ENCODE measurements at places on chromosomes 1 and 21.

DNA sequence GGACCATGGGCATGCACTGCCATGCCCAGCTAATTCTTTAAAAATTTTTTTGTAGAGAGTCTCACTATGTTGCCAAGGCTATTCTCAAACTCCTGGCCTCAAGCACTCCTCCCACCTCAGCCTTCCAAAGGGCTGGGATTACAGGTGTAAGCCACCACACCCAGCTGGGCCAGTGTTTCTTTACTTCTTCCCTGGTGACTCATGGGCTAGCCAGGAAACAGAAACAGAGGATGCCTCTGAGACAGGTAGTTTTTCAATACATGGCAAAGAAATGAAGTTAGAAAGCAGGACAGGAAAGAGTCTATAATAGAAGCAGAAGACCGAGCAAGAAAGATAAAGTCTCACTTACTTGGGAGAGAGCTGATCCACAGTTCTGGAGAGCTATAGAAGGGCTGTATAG lies 7.6 kb upstream of the C1orf74 start:
- DNase-seq = no peak

DNA sequence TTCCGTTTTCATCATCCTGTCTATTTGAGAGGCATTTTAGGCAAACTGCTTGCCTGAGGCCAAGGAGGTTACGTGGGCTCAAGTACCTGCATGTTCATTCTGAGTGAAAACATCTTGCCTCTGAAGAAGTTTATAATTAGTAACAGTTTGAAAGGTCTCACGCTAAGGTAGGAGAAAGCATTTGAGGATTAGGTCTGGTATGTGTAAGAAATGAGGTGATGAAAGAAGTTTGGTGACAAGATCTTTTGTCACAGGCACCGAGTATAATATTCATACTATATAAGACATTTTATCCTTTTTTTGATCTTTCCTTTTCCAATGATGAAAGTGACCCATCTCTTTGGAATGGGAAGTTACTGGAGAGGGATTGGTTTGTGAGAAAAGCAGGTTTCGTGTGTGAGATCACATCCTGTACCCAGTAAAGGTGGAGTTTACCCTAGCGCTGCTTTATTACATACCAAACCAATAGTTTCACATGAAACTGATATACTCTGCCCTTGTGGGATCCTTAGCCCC lies 98.7 kb upstream of the PDC start:
- DNase-seq = no peak

- DNase-seq = no peak
Observed at GRCh38 chr21:31316488-31317169, 27.4 kb downstream of the TIAM1 start.

DNA sequence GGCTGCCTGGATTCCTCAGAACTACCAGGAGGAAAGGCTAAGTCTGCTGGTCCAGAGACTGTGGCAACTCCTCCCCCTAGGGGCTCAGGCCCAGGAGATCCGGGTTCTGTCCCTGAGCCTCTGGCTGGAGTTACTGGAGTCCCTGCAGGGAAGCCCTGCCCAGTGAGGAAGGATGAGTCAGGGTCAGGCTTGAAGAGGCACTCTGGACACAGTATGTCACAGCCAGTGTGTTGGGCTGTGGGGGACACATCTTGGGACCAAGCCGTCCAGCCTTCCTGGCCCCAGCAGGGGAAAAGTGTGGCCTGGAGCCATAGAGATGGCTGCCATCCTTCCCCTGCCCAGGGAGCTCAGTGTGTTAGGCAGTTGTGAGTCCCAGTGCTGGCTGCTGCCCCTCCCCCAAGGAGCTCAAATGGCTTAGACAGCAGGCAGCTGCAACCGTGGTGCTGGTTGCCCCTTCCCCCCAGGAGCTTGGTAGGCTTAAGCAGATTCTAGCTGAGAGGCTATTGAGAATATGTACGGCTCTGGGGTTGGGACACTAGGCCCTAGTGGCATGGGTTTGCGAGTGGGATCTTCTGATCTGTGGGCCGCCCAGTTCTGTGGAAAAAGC lies 28.2 kb upstream of the RABGAP1L start:
- no peak for DNase-seq

DNA sequence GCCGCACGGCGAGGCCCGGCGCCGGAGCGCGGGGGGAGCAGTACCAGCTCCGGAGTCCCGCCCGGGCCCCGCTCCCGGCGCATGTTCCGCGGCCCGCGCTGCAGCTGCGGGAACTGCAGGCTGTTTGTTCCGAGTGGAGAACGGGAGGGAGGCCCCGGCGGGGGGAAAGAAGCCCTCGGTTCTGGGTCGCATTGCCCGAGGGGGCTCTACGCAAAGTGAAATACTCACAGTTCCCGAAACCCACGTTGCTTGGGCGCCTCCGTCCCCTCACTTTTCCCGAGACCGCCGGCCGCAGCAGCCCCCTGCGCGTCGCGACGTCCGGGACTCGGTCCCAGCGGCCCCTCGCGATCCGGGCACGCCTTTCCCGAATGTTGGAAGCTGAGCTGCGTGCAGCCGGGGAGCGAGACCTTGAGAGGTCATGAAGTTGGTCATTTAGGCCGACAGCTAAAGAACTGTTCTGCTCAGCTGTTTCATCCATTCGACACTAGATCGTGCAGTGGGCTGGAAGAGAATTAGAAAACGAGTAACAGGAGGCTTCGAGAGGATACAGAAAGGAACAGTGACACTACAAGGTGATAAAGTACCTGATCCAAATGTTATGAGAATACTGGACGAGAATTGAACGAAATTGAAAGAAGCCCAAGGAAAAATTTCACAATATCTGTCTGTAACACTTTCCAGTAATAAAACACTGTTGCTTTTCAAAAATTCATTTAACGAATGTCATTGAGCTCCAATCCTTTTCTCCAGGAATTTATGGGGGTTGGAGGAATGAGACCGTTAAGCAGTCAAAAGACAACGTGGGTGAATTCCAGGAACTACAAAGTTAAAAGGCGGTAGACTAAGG lies 657 bp upstream of the LIN9 start:
- DNase-seq = no peak

- DNase-seq = no peak
Observed at GRCh38 chr1:47963568-47964358, 33.4 kb downstream of the TRABD2B start.

DNA sequence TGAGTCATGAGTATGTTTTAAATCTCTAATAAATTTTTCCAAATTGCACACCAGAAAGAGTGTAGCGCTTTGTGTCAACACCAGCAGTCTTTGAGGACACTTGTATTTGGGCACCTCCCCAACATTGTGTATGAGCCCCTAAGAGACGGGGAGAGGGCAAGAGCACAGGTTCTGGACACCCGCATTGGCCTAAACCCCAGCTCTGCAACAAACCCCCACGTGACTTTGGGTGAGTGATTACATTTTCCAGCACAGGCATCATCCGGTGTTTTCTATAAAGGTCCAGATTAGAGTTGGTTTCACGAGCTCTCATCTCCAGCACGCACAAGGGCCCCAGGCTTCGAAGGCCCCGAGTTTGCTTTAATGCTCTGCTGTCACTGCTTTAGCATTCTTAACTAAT lies 66.3 kb upstream of the SLC45A1 start:
- no peak for DNase-seq

GRCh38 chr1:224939844-224940425 lies 10.5 kb downstream of the DNAH14 start:
- no peak for DNase-seq

DNA sequence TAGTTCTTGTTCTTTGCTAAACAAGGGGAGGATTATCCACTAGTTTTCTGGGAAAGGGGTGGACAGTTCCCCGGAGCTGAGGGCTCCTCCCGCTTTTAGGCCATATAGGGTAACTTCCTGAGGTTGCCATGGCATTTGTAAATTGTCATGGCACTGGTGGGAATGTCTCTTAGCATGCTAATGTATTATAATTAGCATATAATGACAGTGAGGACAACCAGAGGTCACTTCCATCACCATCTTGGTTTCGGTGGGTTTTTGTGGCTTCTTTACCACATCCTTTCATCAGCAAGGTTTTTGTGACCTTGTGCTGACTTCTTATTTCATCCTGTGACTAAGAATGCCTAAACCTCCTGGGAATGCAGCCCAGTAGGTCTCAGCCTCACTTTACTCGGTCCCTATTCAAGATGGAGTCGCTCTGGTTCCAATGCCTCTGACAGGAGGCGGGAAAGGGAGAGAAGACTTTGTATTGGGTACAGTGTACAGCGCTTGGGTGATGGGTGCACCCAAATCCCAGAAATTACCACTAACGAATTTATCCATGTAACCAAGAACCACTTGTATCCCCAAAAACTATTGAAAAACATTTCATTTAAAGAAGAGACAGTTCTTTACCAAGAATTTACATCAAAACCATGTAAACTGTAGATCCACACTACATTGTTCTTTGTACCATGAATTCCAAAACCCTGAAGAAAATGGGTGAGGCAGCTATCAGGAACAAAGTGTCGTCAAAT lies 8.7 kb upstream of the SLC2A5 start:
- DNase-seq = no peak

- no peak for DNase-seq
Observed at GRCh38 chr1:27392778-27393635, 585 bp downstream of the GPR3 start.

- no peak for DNase-seq
Observed at GRCh38 chr1:39886757-39887231, 3.5 kb upstream of the TRIT1 start.

GRCh38 chr1:46184920-46185658 lies 8.8 kb upstream of the P3R3URF start:
- no peak for DNase-seq

- no peak for DNase-seq
Observed at GRCh38 chr1:2803931-2804627, 2.6 kb upstream of the TTC34 start.

- no peak for DNase-seq
Observed at GRCh38 chr21:39406065-39406464, 39.5 kb downstream of the LCA5L start.

DNA sequence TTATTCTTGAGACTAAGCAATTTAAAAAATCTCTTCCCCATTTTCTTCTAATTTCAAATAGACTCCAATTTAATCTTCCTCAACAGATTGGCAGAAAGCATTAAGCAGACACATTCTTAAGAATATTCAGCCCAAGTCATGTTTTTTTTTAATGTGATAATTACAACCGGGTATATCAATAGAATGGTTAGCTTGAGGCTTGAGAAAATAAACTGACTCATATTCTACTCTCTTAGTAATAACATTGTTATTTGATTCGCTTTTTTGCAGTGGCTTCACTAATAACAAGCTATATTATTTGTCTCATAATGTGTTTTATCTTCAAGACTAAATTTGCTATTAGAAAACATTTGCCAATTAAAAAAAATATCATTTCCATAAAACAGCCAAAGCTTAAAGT lies 488.6 kb upstream of the RGS18 start:
- DNase-seq = no peak

GRCh38 chr21:26637201-26637745 lies 64.2 kb upstream of the CYYR1 start:
- no peak for DNase-seq

DNA sequence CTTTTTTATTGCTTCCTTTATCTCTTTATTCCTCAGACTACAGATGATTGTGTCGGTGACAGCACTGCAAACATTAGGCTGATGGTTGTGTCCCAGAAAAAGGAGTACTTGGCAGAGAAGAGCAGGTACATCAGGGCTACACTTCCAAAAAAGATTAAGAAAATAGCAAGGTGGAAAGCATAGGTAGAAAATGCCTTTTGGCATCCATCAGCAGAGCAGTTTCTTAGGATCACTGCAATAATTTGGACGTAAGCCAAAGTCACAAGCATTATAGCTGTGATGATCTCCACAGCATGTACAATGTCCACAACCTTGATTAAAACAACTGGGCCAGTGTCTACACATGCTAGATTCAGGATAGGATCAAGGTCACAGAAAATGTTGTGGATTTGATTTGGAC lies 5.9 kb downstream of the OR6K2 start:
- DNase-seq = no peak

DNA sequence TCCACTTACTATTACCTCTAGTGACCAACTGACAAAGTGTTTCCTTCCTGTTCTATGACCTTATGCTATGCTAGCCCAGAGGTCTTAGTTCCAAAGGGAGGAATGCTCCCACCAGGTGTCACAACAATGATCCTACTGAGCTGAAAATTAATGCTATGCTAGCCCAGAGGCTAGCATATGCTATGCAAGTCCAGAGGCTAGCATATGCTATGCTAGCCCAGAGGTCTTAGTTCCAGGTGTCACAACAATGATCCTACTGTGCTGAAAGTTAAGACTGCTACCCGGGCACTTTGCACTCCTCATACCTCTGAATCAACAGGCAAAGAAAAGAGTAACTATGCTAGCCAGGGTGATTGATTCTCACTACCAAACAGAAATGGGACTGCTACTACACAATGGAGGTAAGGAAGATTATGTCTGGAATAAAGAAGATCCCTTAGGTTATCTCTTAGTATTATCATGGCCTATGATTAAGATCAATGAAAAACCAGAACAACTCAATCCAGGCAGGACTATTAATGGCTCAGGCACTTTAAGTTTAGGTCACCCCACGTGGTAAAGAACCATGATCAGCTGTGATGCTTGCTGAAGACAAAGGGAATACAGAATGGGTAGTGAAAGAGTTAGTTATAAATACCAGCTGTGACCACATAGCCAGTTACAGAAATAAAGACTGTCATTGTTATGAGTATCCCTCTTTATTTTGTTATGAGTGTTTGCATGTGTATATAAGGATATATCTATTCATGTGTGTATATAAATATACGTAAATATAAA lies 114.1 kb downstream of the CSMD2 start:
- DNase-seq = no peak

- no peak for DNase-seq
Observed at GRCh38 chr1:230781131-230781530, 33.9 kb downstream of the CAPN9 start.

DNA sequence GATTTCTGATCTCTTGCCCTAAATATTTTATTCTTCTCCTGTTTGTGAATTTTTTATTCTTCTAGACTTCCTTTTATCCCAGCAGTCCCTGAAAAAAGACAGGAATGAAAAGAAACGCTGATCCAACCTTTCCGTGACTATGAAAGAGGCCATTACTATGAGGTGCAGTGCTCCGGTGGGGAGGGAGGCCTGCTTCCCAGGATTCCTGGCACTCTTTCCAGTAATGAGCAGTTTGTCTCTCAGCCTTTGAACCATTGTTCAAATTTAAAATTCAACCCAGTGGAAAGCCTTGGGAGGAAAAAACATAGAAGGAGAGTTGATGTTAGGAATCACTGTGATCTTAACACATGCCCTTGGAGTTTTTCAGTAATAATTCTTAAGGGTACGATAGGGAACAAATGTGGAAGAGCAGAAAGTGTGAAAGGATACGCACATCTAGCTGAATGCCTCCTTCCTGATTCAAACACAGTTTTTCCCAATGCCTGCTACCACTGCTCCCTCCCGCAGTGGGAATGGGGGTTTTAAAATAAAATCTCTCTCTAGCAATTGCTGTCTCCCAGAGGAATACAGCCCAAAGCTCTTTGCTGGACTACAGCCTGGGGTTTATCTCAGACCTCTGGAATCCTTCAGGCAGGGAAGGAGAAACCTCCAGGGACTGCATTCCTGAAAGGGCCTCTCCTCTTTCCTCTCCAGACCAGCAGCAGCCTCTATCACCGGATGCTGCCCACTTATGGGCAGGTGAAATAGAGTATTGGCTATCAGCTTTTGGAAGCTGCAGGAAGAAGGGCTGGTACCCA lies 6.1 kb downstream of the IER5 start:
- peak; percentile 77 for DNase-seq

DNA sequence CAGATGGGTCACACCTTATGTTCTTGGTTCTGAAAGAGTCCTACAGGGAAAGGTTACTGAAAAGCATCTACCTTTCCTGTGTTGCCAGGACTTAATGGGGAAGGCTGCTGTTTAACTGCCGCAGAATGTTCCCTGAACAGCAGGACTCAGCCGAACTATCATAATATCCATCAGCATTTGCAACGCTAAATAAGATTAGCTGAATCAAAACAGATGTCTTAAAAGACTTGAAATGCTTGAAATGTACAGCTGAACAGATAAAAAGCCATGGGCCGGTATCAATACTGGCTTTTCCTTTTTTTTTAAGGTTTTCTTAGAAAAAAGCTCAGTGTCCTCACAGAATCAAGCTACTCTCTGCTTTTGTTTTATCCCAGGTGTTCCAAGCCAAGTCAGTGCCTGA lies 19.7 kb upstream of the ATP13A2 start:
- DNase-seq = no peak

Measured in AG04450 (cell line).